ENCODE measurements at places on chromosomes 6 and 20. TPM values are rescaled to one million over a fixed set of nuclear protein-coding genes. Genes with fewer than 3 reads are reported as not detected.

GRCh38 chr6:139713424-139713823, 339.0 kb upstream of the CITED2 start:
- H3K36me3 ChIP-seq = no peaks in the 10 kb centered on the region
- no peaks in the 10 kb centered on the region for H3K27me3 ChIP-seq
- DNase-seq = peak; percentile 27
- peak overlapping the region; percentile 42 for H3K27ac ChIP-seq

- H3K36me3 ChIP-seq = no peaks in the 10 kb centered on the region
- H3K27ac ChIP-seq = no peak overlapping the region
- H3K27me3 ChIP-seq = no peaks in the 10 kb centered on the region
- no peak overlapping the region for H3K4me3 ChIP-seq
- peaks cover 9% of the 10 kb centered on the region for H3K4me1 ChIP-seq
Measured at GRCh38 chr6:169145496-169145895, 108.2 kb downstream of the THBS2 start.

DNA sequence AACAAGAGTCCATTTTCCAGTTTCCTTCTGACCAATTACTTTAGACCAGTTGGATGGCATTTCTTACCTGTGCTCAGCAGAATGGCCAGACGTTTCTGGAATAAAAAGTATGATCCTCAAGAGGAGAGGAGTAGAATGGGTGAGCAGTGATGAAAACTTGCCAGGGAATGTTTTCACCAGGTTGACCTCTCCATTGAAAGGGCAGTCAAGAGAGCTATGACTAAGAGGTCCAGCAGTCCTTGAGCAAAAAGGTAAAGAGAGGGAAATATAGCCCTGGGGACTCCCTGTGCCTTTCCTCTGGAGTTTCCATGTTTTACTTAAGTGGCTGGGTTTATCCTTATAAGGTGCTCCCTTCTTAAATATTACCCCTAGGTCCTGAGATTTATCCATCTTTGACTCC, 210.9 kb downstream of the TBX18 start:
- H3K4me3 ChIP-seq = no peak overlapping the region
- H3K36me3 ChIP-seq = no peaks in the 10 kb centered on the region
- H3K27me3 ChIP-seq = no peaks in the 10 kb centered on the region

DNA sequence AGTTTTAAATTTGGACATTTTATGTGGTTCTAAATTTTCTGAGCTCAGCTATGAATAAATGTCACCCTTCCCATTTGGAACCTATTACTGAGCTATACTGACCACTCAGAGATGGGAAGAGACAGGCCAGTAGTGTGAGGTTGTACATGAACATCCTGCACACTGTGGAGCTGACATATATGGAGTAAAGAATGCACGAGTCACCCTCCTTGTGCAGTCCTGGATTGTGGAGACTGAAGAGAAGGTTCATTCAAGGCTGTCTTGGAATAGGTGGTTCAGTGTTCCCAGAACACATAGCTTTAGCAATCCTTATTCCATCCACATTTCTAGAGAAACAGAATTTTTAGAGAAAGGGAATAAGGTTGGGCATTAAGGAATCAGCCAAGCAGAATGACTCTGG, 50.3 kb upstream of the OGFRL1 start:
- H3K27ac ChIP-seq = no peak overlapping the region
- no peaks in the 10 kb centered on the region for H3K36me3 ChIP-seq
- H3K27me3 ChIP-seq = no peaks in the 10 kb centered on the region
- H3K4me3 ChIP-seq = no peak overlapping the region

DNA sequence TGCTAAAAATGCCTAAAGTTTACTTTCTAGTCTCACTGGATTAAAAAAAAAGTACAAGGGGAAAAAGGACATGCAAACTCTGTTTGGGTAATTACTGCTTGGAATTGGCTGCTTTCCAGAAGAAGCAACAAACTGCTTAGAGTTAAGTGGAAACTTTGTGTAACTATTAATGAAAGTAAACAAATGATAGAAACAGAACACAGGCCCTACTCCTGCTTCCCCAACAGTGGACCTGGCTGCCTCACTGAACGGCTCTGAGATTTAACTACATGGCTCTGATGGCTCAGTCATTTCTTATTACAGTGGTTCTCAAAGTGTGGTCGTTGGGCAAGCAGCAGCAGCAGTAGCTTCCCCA, 108.5 kb downstream of the MAN1A1 start:
- DNase-seq = no peak
- no peaks in the 10 kb centered on the region for H3K4me1 ChIP-seq
- H3K27ac ChIP-seq = no peak overlapping the region
- H3K27me3 ChIP-seq = no peaks in the 10 kb centered on the region
- H3K36me3 ChIP-seq = peaks cover 1% of the 10 kb centered on the region

- no peak for DNase-seq
- H3K4me3 ChIP-seq = no peak overlapping the region
- no peaks in the 10 kb centered on the region for H3K4me1 ChIP-seq
- H3K27me3 ChIP-seq = no peaks in the 10 kb centered on the region
- no peak overlapping the region for H3K27ac ChIP-seq
Measured at GRCh38 chr20:53276143-53276542, 304.0 kb downstream of the TSHZ2 start.

GRCh38 chr20:37245216-37246150, 16.1 kb downstream of the GHRH start:
- no peak overlapping the region for H3K27ac ChIP-seq
- H3K4me1 ChIP-seq = peaks cover 8% of the 10 kb centered on the region

DNA sequence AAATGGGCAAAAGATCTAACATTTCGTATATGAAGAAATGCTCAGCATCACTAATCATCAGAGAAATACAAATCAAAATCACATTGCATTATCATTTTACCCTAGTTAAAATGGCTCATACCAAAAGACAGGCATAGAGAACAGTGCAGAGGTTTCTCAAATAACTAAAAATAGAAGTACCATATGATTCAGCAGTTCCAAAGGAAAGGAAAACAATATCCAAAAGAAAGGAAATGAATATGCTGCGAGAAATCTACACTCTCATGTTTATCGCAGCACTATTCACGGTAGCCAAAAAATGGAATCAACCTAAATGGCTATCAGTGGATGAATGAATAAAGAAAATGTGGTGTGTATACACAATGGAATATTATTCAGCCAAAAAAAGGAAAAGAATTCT, 63.5 kb downstream of the VTA1 start:
- no peak overlapping the region for H3K27ac ChIP-seq
- peaks cover 76% of the 10 kb centered on the region for H3K36me3 ChIP-seq
- no peak overlapping the region for H3K4me3 ChIP-seq
- no peak for DNase-seq
- no peaks in the 10 kb centered on the region for H3K4me1 ChIP-seq
- no peaks in the 10 kb centered on the region for H3K27me3 ChIP-seq

GRCh38 chr20:60884277-60884676, 367.8 kb upstream of the CDH4 start:
- no peak overlapping the region for H3K27ac ChIP-seq
- no peaks in the 10 kb centered on the region for H3K27me3 ChIP-seq

- peak; percentile 84 for DNase-seq
- no peak overlapping the region for H3K27ac ChIP-seq
- H3K4me3 ChIP-seq = peak overlapping the region; percentile 61
- no peaks in the 10 kb centered on the region for H3K36me3 ChIP-seq
- H3K27me3 ChIP-seq = no peaks in the 10 kb centered on the region
- peaks cover 9% of the 10 kb centered on the region for H3K4me1 ChIP-seq
Measured at GRCh38 chr20:50071039-50071888, 41.7 kb downstream of the UBE2V1 start.

- H3K4me1 ChIP-seq = no peaks in the 10 kb centered on the region
- no peak for DNase-seq
- no peaks in the 10 kb centered on the region for H3K27me3 ChIP-seq
- no peaks in the 10 kb centered on the region for H3K36me3 ChIP-seq
Measured at GRCh38 chr6:87382861-87383260, 24.9 kb upstream of the CFAP206 start.

GRCh38 chr6:81818901-81819361, 66.5 kb upstream of the TENT5A start:
- no peaks in the 10 kb centered on the region for H3K27me3 ChIP-seq
- H3K36me3 ChIP-seq = no peaks in the 10 kb centered on the region
- H3K4me3 ChIP-seq = no peak overlapping the region
- H3K4me1 ChIP-seq = peaks cover 36% of the 10 kb centered on the region
- H3K27ac ChIP-seq = peak overlapping the region; percentile 6
- DNase-seq = peak; percentile 23

DNA sequence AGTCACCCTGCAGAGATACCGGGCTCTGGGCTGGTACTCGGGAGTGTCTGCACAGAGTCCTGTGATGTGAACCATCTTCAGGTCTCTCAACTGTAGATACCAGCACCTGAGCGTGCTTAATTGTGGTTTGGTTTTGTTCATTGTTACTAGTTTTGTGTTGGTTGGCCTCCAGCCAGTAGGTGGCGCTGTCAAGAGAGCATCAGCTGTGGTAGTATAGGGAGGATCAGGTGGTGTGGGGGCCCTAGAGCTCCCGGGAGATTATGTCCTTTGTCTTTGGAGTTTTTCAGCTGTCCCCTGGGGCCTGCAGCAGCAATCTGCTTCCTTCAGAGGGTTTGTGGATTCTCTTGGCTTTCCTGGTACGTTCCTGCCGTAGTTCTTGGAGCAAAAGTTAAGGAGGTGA, 67.9 kb downstream of the CDYL start:
- no peak for DNase-seq
- no peak overlapping the region for H3K27ac ChIP-seq
- H3K4me3 ChIP-seq = no peak overlapping the region
- no peaks in the 10 kb centered on the region for H3K36me3 ChIP-seq
- no peaks in the 10 kb centered on the region for H3K27me3 ChIP-seq

DNA sequence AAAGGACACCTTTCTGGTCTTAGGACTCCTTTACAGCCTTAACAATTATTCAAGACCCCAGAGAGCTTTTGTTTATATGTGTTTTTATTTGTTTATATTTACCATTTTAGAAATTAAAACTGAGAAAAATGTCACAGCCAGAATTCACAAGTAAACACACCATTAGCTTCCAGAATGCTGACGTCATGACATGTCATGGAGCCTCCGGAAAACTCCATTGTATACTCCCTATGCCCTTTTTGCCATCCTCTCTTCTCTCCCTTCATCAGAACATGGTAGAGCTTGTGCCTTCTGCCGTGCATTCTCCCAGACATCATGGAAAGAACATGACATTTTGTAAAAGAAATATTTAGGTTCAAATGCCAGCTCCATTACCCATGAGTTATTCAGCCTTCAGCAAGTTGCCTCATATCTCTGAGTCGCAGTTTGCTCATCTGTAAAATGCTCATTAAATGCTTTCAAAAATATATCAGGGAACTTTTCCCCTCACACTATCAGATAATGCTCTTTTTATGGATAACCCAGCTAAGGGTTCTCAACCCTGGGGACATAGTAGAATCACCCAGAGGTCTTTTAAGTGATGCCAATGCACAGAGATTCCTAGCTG, 27.8 kb downstream of the TNFAIP3 start:
- H3K4me1 ChIP-seq = peaks cover 10% of the 10 kb centered on the region
- H3K27me3 ChIP-seq = no peaks in the 10 kb centered on the region
- H3K27ac ChIP-seq = no peak overlapping the region

GRCh38 chr20:51525241-51526105, 17.0 kb downstream of the NFATC2 start:
- H3K27ac ChIP-seq = no peak overlapping the region
- no peaks in the 10 kb centered on the region for H3K27me3 ChIP-seq

DNA sequence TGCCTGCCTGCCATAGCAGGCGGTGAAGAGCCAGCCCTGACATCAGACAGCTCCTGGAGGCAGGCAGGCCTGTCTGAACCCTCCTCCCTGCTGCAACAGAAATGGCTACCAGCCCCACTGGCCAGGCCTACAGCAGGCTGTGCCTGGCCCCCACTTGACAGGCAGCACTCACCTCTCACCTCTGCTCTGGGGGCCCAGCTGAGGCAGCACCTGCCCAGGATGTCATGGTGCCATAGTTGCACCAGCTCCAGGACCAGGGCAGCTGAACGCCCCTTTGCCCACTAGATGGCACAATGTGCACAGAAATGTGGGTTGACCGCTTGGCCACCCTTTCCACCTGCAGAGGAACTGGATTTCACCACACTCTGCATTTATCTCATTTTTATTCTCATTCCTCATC, 30.6 kb downstream of the MRPL14 start:
- DNase-seq = peak; percentile 75
- H3K27ac ChIP-seq = no peak overlapping the region
- H3K36me3 ChIP-seq = peaks cover 14% of the 10 kb centered on the region
- no peaks in the 10 kb centered on the region for H3K4me1 ChIP-seq
- H3K4me3 ChIP-seq = no peak overlapping the region
- H3K27me3 ChIP-seq = no peaks in the 10 kb centered on the region

DNA sequence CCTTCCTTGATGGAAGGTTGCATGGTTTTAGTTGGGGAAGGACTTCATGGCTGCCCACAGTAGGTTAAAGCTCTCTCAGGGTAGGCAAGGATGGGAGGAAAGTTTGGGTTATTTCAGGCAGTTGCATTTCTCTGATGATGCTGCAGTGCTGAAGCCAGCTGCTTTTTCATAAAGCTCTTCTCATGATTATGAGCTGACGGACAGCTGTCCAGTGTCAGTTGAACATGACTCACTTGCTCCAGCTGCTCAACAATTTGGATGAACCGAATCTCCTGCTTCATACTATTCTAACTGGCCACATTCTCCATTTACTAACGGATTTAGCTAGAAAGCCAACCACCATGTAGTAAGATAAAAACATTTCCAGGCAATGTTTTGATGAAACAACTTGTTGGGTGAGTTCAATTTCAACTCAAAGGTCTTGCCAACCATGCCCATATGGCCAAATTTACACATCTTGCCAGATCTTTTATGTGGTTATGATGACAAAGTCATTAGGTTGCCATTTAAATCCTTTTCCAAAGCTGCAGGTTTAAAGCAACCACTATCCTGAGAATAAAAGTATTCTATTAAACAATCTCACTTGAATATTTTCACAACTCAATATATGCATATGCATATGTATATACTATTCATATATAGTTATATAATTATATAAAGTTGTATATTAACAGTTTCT, 125.9 kb downstream of the HS3ST5 start:
- no peaks in the 10 kb centered on the region for H3K27me3 ChIP-seq
- no peak for DNase-seq
- no peak overlapping the region for H3K27ac ChIP-seq

COL12A1 gene
- not detected for polyA plus RNA-seq

LPA gene
- not detected for polyA plus RNA-seq

MDN1 gene
- polyA plus RNA-seq = 0.61 TPM

LSM2 gene
- polyA plus RNA-seq = 26.0 TPM

HTR1E gene
- polyA plus RNA-seq = not detected

ALDH8A1 gene
- 0.64 TPM for polyA plus RNA-seq

CST2 gene
- polyA plus RNA-seq = not detected

GSTA2 gene
- polyA plus RNA-seq = not detected

RIMS1 gene
- polyA plus RNA-seq = not detected

MTCH1 gene
- 111 TPM for polyA plus RNA-seq

CGAS gene
- 6.7 TPM for polyA plus RNA-seq

GFOD1 gene
- polyA plus RNA-seq = 8.7 TPM

FAM209B gene
- 0.66 TPM for polyA plus RNA-seq
